ENCODE measurements at places on chromosomes 2 and 18.
A peak's percentile ranks its signal among the peaks of the same experiment; 100 is the strongest.

DNA sequence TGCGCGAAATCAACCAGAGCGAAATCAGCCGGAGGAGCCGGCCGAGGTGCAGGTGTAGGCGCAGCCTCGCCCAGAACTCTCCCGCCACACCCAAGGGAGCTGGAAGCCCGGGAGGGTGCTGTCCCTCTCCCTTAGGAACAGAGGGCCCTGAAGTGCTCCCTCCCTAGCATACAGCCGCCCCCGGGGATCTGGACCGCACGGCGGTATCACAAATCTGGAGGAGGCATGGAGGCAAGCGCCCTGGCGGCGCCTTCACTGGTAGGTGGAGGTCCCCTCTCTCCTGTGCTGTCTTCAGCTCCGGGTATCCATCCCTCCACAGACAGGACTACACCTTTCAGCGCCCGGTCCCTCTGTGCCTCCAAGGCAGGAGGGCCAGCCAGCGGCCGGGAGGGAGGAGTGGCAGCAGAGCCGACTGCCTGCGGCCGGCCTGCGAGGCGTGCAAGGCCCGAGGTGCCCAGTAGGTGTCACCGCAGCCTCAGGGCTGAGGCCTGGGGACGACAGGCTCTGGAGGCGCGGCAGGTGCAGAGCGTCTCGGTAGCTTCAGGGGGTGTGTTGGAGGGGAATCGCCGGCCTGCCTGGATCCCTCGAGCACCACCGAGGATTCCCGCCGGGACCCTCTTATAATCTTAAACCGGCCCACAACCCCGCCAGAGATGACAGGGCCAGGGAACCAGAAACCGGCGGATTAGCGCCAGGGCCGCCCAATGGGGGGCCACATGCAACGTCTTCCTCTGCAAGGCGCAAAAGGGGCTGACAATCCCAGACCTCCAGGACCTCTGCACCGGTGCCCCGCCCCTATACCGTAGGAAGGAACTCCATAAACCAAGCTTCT is 2.8 kb downstream of the IHH start:
- peak; percentile 63 for DNase-seq

DNA sequence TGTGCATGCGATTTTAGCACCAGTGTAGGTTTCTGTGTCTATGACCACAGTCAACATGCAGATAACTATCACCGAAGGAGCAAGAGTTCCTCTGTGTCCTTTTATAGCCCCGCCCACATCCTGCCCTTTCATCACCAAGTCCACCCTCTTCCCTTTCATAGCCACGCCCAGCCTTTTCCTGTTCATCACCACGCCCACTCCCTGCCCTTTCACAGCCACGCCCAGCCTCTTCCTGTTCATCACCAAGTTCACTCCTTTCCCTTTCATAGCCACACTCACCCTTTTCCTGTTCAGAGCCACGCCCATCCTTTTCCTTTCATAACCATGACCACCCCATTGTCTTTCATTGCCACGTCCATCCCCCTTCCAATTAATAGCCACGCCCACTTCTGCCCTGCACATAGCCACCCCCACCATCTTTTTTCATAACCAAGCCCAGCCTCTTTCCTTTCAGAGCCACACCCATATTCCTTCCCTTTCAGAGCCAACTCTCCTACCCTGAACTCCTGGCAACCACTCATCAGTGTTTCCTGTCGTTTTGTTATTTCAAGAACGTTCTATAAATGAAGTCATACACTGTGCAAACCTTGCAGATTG is 273.9 kb downstream of the MYT1L start:
- DNase-seq: peak; percentile 20

- DNase-seq: no peak
These were observed 66.2 kb downstream of the TWIST2 start for GRCh38 chr2:238913931-238914647.

- DNase-seq: no peak
These were observed 224.1 kb downstream of the SH3RF3 start for GRCh38 chr2:109352898-109353689.

GRCh38 chr18:59877361-59877760 is 22.4 kb upstream of the PMAIP1 start:
- no peak for DNase-seq

- DNase-seq: no peak
These were observed 87.9 kb downstream of the ICOS start for GRCh38 chr2:204024503-204024902.

- no peak for DNase-seq
These were observed 54.8 kb upstream of the HDAC4 start for GRCh38 chr2:239455436-239456203.

DNA sequence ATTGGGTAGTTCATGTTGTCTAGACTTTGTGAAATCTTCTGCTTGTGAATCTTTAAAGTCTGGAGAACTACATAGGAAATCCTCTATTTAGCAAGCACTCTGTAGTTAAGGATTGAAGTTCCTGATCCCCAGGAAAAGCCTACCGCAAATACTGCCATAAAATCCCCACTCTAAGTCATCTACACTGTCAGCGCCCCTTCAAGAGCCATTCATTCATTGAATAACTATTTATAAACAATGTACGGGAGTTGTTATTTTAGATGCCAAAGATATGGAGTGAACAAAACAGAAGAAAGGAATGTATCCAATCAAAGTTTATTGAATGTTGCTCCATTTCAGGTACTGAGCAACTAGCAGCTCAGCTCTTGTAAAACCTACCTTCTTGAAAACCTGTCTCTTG is 36.5 kb upstream of the SLC39A10 start:
- DNase-seq: no peak

GRCh38 chr2:129728035-129728972 is 251.2 kb upstream of the RAB6C start:
- no peak for DNase-seq

Data from T follicular helper cell (primary cell).